ENCODE measurements at places on chromosomes 11 and 22.

DNA sequence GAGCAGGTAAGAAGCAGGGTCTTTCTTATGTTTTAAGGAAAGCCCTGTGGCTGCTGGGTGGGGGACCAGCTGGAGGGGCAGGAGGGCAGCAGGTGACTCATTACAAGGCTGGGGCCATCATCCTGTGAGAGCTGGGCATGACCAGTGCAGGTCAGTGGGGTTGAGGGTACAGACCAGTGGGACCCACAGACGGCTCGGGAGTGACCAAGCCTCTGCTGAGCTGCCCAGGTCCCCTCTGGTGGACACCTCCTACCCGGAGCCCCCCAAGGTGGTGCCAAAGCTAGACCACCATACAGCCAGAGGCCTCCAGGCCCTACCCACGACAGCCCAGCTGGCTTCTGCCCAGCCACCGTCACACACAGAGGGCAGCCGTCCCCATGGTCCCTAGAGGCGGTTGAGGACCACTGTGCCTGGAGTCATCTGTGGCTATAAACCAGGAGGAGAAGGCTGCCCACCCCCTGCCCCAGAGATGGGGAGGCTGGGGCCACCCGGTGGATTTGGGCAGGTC, 670 bp downstream of the MYEOV start:
- no peak for DNase-seq

GRCh38 chr22:23827351-23827995, 11.3 kb downstream of the DERL3 start:
- DNase-seq = no peak

DNA sequence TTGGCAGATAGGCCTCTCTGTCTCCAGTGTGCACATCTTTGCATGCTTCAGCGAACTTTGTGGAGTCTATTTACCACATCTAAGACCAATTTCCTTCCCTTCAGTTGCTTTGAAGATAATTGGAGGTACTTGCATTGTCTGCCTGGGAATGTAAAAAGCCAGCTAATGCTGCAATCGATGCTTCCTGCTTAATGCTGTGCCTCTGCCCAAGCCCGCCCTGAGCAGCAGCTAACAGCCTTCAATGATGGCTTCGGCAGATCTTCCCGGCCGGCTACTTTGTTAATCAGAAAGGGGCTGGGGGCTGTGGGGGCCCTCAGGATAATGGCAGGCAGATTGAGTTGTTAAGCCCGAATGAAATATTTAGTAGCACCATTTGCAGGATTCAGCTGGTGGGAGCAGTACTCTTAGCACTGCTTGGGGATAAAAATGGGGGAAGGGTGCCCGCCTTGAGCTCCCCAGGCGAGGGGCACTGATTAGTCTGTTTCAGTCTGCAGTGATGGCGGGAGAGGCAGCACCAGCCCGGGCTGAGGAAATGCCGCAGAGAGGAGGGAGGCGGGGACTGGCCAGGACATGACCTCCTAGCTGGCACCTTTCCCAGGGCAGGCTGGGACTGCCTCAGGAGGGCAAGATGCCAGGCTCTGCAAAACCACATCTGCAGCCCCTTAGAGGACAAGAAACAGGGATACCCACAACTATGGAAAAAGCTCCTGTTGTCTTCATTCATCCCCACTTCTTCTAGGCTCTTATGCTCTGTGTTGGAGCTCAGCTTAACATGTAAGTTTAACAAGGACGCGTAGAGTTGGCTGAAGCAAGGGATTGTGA, 460.0 kb downstream of the BUD13 start:
- DNase-seq = no peak

DNA sequence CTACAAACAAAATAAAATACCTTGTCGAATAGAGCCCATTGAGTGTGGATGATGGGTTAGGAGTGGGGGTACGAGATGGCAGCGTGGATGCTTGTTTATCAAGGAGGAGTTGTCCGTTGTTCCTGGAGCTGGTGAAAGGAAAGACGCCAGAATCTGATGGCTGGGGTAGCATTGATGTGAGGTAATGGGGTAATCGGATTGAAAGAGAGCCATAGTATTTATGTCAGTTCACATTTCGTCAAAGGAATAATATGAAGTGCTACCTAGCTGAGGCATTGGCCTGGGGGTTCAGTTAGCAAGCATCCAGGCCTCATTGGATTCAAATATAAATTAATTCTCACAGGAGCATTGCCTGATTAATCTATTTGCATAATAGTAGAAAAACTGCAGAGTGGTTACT, 16.9 kb upstream of the DBX1 start:
- DNase-seq = no peak
